ENCODE measurements at places on chromosomes 16 and 17.

DNA sequence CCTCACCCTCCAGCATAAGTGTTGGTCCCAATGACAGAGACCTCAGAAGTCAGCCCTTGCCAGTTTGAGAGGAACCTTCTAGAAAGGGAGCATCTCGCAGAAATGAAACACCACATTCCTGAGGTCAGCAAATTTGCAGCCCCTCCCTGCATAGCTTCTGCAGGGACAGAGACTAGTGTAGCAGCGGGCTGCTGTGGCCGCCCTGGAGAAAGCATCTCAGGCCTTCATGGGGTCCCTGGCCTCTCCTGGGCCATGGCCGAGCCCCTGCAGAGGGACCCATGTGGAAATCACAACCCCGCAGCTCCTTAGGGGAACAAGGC is 11.4 kb downstream of the HS3ST6 start:
- peaks cover 7% of the 10 kb centered on the region for H3K27me3 ChIP-seq
- H3K36me3 ChIP-seq: no peaks in the 10 kb centered on the region
- no peak overlapping the region for H3K4me3 ChIP-seq
- H3K27ac ChIP-seq: no peak overlapping the region

- peaks cover 41% of the 10 kb centered on the region for H3K36me3 ChIP-seq
- H3K4me3 ChIP-seq: peak overlapping the region; percentile 22
- peak; percentile 82 for DNase-seq
Measured at GRCh38 chr16:25155553-25156460, 44.3 kb downstream of the LCMT1 start.

GRCh38 chr16:75092777-75093176 is 23.8 kb downstream of the LDHD start:
- H3K4me3 ChIP-seq: no peak overlapping the region
- H3K36me3 ChIP-seq: no peaks in the 10 kb centered on the region
- H3K27ac ChIP-seq: no peak overlapping the region
- peaks cover 25% of the 10 kb centered on the region for H3K4me1 ChIP-seq

- peaks cover 3% of the 10 kb centered on the region for H3K27me3 ChIP-seq
- no peaks in the 10 kb centered on the region for H3K36me3 ChIP-seq
Measured at GRCh38 chr16:83214671-83215070, 587.9 kb downstream of the CDH13 start.

- peaks cover 44% of the 10 kb centered on the region for H3K36me3 ChIP-seq
- H3K27me3 ChIP-seq: no peaks in the 10 kb centered on the region
- no peak for DNase-seq
Measured at GRCh38 chr16:2751577-2752034, 832 bp upstream of the SRRM2 start.

DNA sequence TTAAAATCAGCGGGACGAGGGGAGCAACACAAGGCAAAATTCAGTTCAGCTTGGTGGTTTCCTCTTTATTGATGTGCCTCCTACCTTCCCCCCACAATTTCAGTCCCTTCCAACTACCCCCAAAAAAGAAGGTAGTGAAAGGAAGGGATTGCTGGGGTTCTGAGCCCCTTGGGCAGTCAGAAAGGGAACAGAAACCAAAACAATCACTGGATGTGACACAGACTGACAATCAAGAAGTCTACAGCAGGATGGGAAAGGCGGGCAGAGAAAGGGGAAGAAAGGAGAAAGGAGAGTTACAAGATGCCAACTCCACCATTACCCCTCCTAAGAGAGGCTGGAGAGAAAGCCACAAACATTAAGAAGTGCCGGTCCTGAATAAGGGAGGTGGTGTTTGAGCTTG is 1.1 kb upstream of the PHF23 start:
- no peak for DNase-seq
- peaks cover 45% of the 10 kb centered on the region for H3K4me1 ChIP-seq
- H3K27ac ChIP-seq: peak overlapping the region; percentile 97
- H3K4me3 ChIP-seq: peak overlapping the region; percentile 96
- no peaks in the 10 kb centered on the region for H3K27me3 ChIP-seq
- H3K36me3 ChIP-seq: peaks cover 28% of the 10 kb centered on the region
